ENCODE measurements at places on chromosomes 2 and 18.

- no peak for DNase-seq
These were observed 19.7 kb downstream of the PKDCC start for GRCh38 chr2:42067521-42067920.

GRCh38 chr2:43515807-43516497 is 79.9 kb downstream of the THADA start:
- DNase-seq: no peak

GRCh38 chr2:47720036-47720435 is 62.9 kb upstream of the MSH6 start:
- no peak for DNase-seq

- DNase-seq: no peak
These were observed 216.4 kb upstream of the PXDN start for GRCh38 chr2:1960761-1961160.

DNA sequence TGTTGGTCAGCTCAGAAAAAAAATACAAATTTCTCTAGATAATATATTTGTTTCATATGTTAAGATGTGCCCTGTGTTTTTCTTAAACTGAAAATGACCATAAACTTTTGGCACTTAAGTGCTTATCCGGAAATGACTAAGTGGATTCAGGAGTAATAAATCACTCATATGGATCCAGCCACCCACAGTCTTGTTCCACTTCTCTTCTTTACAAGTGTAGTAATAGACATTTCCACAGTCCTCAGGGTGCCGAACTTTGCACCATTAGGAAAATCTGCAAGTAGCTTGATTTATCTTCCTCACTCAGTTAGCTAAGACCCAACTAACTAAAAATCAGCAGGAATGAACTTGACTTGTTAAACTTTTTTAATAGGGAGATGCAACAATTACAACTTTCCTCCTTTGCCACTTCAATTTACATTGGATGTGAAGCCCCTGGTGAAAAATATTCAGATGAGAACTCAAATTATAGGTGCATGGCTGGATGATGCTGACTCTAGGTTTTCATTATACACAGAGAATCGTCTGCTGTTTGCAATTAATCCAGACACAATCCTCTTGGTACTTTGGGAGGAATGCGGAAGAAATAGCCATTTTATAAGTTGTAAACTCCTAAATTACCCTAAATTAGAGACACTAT is 322.5 kb downstream of the ARHGAP15 start:
- no peak for DNase-seq

DNA sequence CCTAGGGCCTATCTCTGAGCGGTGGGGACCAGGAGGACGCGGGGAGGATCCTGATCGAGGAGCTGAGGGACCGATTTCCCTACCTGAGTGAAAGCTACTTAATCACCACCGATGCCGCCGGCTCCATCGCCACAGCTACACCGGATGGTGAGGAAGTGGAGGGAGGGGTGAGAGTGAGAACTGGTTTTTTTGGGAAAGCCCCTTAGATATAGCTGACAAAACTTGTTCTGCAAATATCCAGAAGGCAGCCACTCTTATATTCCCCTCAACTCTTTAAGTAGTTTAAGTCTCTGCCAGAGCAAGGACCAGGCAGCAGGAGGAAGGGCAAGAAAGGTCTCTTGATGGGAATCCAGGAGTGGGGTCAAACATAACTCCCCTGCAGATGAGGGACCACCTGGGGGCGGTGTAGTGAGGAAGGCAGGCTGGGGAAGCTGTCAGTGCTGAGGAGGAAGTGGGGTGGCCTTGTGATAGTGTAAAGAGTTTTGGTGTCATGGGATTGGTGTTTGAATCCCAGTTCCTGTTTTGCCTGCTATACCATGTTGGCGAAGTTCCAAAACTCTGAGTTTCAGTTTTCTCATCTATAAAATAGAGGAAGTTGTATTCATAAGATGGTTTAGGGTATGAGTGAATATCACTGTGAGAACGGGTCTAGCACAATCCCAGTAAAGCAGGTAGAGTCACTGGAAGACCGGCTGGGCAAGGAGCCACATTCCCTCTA is 3.4 kb downstream of the NAGK start:
- DNase-seq: no peak

DNA sequence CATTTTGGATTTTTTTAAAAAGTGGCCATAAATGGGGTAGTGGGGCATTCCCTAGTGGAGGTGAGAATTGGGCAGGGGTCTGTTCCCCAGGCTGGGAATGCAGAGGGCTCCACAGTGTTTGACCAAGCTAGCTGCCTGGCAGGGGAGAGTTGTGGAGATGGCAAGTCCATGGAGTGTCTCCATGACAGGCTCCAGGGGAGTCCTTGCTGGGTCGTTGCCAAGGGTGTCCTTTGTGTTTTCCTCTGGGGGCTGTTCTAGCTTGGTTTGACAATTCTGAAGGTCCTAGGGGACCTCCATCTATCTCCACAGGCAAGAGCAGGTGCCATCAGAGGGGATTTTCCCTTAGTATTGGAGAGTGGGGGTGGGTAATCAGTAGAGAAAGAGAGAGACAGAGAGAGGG is 265.3 kb downstream of the DYSF start:
- DNase-seq: no peak

- DNase-seq: no peak
These were observed 10.6 kb downstream of the CXCR4 start for GRCh38 chr2:136107051-136108033.

- DNase-seq: no peak
These were observed 159.7 kb downstream of the NAPG start for GRCh38 chr18:10685484-10685883.

DNA sequence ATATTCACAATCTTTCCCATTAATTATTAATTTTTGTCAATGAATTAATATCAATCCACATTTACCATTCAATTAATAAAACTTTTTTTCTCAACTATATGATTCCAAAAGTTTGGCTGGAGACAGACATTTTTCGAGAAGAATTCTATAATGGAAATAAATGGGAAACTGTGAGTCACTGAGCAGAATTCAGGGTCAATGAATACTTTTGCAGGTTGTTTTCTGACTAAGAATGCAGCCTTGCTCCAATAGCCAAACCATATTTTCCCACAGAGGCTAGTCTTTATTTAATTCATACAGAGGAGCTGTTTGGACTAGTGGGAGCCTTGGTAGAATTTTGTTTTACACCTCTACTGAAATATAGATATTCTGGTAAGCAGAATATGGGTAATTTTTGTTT is 82.3 kb downstream of the ARHGAP28 start:
- no peak for DNase-seq

- no peak for DNase-seq
These were observed 67.2 kb upstream of the ACYP2 start for GRCh38 chr2:54048117-54048785.

DNA sequence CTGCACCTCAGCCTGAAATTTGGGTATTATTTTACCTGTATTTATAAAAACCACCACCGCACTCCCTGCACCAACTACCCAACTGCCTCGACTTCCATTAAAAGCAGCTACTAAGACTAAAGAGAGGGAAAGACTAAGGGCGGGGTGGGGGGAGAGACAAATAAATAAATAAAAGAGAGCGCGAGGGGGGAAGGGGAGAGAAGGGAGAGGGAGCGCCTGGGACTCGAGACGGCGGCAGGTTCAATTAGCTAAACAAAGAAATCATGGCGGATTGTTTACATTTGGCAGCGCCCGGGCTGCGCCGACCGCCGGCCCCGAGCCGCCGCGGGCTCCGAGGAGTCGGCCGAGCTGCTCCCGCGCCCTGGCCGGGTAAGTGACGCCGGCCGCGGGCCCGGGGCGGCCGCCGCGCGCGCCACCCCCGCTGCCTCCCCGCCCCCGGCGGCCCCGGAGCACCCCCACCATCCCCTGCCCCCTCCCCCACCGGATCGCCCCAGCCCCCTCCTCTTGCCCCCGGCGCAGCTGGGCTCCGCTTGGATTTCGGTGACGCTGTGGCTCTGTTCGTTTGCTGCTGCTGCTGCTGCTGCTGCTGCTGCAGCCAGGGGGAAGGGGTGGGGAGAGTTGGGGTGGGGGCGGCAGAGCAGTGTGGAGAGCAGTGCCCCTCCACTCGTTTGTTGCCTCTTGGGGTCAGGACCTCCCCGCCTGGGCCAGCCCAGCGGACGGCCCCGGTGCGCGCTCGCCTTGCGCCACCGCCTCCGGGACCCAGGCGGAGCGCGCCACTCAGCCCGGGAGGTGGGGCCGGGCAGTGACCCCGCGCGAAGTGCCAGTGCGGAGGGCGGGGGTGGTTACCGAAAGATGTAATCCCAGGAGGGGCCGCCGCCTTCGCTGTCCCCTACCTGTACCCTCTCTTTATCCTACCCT is 187.2 kb upstream of the FANCL start:
- no peak for DNase-seq

DNA sequence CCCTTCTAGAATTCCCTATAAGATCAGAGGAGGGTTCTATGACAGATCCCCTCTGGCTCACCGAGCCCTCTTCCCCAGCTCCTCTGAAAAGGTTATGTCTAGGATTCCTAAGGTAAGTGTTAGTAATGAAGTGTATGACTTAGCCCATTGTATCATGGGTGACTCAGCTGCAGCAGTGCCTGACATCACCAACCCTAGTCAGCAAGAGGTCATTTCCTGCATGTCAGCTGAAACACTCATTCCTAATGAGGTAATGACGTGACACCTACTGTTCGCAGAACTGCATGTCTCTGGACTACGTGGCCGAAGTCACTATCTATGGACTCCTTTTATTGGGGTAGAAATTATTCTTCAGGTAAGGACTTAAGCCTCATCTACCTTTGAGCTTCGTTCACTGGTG is 196.1 kb upstream of the MYT1L start:
- DNase-seq: no peak

DNA sequence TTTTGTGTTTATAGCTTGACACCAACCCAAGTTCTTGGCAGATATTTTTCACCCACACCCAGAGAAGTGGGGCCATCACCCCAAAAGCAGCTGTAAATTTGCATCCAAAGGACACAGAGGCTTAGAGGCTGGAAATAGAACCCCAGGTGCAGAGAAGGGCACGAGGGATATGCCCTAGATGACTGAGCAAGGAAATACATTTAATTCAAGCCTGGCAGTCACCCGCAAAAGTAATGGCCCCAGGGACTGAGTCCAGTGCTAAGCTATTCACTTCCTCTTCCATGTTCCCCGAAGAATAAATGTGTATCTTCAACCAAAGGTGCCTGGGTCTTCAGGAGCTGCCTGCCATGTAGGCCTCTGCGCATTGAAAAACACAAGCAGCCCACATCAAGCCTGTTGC is 14.0 kb upstream of the REG3G start:
- no peak for DNase-seq

DNA sequence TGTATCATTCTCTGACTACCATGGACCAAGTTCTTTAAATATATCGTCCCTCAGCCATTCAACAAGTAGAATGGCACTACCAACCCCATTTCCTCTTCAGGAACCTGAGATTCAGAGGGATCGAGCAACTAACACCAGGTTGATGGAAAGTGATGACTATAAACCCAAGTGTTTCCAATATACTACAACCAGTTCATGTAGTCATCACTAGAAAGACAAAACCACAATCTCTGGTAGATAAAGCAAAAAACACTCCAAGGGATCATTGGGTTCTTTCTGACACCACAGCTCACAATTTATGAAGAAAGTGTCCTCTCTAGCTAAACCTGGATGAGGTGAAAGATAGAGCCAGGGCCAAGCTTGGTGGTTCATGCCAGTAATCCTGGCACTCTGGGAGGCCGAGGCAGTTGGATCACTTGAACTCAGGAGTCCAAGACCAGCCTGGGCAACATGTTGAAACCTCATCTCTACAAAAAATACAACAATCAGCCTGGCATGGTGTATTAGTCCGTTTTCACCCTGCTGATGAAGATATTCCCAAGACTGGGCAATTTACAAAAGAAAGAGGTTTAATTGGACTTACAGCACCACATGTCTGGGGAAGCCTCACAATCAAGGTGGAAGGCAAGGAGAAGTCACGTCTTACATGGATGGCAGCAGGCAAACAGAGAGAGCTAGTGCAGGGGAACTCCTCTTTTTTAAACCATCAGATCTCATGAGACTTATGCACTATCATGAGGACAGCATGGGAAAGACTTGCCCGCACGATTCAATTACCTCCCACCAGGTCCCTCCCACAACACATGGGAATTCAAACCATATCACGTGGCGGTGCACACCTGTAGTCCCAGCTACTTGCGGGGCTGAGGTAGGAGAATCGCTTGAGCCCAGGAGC is 2.2 kb downstream of the CD226 start:
- no peak for DNase-seq

GRCh38 chr2:26883956-26884355 is 36.0 kb downstream of the DPYSL5 start:
- DNase-seq: no peak

- no peak for DNase-seq
These were observed 59.8 kb upstream of the LGALSL start for GRCh38 chr2:64394153-64394552.

- DNase-seq: no peak
These were observed 65.5 kb upstream of the GPC1 start for GRCh38 chr2:240369801-240370585.

GRCh38 chr2:120597595-120598193 is 138.0 kb upstream of the GLI2 start:
- no peak for DNase-seq

GRCh38 chr2:65969161-65969560 is 465.8 kb upstream of the MEIS1 start:
- no peak for DNase-seq

- DNase-seq: no peak
These were observed 20.0 kb upstream of the LNPK start for GRCh38 chr2:176022048-176022447.

DNA sequence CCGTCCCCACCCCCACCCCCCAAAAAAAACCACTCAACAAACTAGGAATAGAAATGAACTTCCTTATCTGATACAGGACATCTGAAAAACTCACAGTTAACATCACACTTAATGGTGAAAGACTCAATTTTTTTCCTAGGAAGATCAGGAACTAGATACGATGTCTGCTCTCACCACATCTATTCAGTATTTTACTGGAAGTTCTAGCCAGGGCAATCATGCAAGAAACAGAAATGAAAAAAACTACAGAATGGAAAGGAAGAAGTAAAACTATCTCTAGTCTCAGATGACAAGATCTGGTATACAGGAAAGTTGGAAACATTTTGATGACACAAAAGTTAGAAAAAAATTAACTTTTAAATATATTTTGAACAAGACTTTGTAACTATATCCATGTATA is 114.4 kb upstream of the FZD5 start:
- no peak for DNase-seq

- no peak for DNase-seq
These were observed 313.8 kb downstream of the MTX2 start for GRCh38 chr2:176582990-176583481.

GRCh38 chr2:3522961-3523421 is 3.7 kb upstream of the ADI1 start:
- no peak for DNase-seq

DNA sequence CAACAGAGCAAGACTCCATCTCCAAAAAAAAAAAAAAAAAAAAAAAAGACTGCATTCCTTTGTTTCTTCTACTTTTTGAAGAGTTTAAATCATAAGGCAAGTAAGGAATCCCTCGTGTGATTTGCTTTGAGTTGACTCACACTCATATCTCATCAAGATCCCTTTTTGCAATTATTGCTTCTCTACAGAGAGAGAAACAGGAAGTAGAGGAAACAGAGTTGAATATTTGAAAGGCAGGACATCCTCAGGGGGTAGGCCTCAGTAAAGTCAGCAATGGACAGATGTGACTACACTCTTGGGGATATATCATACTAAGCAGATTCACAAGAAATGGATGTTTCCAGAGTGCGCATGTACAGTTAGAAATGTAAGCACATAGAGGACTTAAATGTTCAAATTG is 11.2 kb upstream of the EFR3B start:
- no peak for DNase-seq

GRCh38 chr2:219726916-219727315 is 99.5 kb downstream of the SLC4A3 start:
- no peak for DNase-seq
